ENCODE measurements at places on chromosomes 16 and 17. TPM values are rescaled to one million over a fixed set of nuclear protein-coding genes. Genes with fewer than 3 reads are reported as not detected.
A peak's percentile ranks its signal among the peaks of the same experiment; 100 is the strongest.

DNA sequence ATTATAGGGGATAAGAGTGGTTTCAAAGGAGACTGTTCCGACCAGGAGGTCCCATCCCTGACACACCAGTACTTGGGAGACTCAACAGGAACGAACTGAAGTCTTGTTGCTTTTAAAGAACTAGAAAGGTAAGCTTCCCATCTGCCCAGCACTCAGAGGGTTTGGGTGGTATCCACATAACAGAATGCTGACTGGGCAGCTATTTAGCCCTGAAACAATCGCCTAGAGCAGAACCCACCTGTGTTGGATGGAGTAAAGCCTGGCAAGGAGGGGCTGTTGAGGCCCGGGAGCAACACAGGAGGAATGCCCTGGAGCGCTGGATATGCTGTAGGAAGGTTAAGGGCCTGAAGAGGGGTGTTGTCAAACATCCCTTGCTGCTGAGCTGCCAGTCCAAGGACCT is 254.9 kb downstream of the ZFHX3 start:
- peaks cover 27% of the 10 kb centered on the region for H3K36me3 ChIP-seq
- no peaks in the 10 kb centered on the region for H3K4me1 ChIP-seq
- H3K4me3 ChIP-seq, result no peak overlapping the region
- H3K27ac ChIP-seq, result no peak overlapping the region
- H3K27me3 ChIP-seq, result no peaks in the 10 kb centered on the region
- no peak for DNase-seq

GRCh38 chr16:24852281-24852721 is 6.5 kb downstream of the SLC5A11 start:
- H3K27me3 ChIP-seq, result no peaks in the 10 kb centered on the region
- H3K4me1 ChIP-seq, result peaks cover 22% of the 10 kb centered on the region
- no peak overlapping the region for H3K27ac ChIP-seq
- no peak for DNase-seq
- H3K4me3 ChIP-seq, result no peak overlapping the region

GRCh38 chr17:71709946-71710345 is 410.9 kb upstream of the SOX9 start:
- no peaks in the 10 kb centered on the region for H3K27me3 ChIP-seq
- no peak overlapping the region for H3K4me3 ChIP-seq
- no peaks in the 10 kb centered on the region for H3K36me3 ChIP-seq
- no peaks in the 10 kb centered on the region for H3K4me1 ChIP-seq
- no peak overlapping the region for H3K27ac ChIP-seq

- DNase-seq, result no peak
- H3K36me3 ChIP-seq, result no peaks in the 10 kb centered on the region
These were observed 27.9 kb downstream of the MINK1 start for GRCh38 chr17:4861052-4861451.

DNA sequence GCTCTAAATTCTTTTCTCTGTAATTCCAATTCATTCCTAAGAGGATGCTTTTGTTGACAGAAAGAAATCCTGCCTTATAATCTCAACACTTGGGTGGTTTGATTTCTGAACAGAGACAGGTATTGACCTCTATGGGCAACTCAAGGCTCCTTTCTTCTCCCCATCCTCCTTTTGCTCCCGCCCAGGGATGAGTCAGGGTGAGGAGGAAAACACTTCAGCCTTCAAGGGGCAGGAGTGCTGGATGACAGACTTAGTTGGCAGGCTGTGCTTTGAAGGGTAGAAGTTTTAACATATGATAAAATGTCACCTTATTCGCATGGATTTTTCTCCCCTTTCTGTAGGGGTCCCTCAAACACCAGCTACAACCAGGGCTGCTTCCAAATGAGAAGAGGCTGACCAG is 16.7 kb upstream of the TOM1L1 start:
- H3K27ac ChIP-seq, result no peak overlapping the region
- no peaks in the 10 kb centered on the region for H3K27me3 ChIP-seq
- DNase-seq, result no peak
- H3K4me3 ChIP-seq, result no peak overlapping the region

- no peaks in the 10 kb centered on the region for H3K27me3 ChIP-seq
- H3K27ac ChIP-seq, result peak overlapping the region; percentile 53
- no peak for DNase-seq
These were observed 3.0 kb upstream of the BCAR1 start for GRCh38 chr16:75254359-75254837.

GRCh38 chr17:13160296-13160695 is 142.5 kb upstream of the ELAC2 start:
- no peak overlapping the region for H3K27ac ChIP-seq
- H3K36me3 ChIP-seq, result no peaks in the 10 kb centered on the region
- no peak overlapping the region for H3K4me3 ChIP-seq
- no peak for DNase-seq
- no peaks in the 10 kb centered on the region for H3K4me1 ChIP-seq

DNA sequence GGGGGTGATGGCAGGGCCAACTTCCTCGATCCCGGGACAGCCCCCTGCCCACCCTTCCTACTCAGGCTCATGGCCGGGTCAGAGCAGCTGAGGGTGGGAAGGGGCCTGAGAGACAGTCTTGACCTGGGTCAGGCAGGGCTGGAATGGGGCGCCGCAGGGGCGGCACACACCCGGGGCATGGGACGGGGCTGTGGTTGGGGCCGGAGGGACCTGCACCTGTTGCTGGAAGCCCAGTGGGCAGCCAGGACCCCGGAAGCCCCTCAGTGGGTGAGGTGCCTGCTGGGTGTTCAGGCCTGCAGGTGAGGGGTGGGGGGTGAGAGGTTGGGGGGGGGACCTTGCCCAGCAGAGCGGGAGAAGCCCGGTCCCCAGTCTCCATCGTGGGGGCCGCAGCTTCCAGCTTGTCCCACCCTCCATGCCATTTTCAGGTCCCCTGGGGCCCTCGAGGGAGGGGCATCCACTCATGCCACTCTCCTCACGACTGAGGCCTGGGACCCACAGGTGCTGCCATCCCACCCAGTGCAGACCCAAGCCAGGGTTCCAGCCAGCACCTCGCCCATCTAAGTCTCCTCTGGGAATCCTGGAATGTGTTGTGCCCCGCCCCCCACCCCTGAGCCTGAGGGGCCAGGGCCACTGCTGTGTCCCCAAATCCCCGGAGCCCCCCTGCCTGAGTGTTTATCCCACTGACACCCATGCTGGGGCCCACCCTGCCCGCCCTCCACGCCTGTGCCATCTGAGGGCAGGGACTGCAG is 43.4 kb upstream of the ACSF3 start:
- H3K4me1 ChIP-seq, result no peaks in the 10 kb centered on the region
- no peaks in the 10 kb centered on the region for H3K27me3 ChIP-seq
- no peak for DNase-seq
- no peak overlapping the region for H3K4me3 ChIP-seq
- H3K36me3 ChIP-seq, result no peaks in the 10 kb centered on the region

DNA sequence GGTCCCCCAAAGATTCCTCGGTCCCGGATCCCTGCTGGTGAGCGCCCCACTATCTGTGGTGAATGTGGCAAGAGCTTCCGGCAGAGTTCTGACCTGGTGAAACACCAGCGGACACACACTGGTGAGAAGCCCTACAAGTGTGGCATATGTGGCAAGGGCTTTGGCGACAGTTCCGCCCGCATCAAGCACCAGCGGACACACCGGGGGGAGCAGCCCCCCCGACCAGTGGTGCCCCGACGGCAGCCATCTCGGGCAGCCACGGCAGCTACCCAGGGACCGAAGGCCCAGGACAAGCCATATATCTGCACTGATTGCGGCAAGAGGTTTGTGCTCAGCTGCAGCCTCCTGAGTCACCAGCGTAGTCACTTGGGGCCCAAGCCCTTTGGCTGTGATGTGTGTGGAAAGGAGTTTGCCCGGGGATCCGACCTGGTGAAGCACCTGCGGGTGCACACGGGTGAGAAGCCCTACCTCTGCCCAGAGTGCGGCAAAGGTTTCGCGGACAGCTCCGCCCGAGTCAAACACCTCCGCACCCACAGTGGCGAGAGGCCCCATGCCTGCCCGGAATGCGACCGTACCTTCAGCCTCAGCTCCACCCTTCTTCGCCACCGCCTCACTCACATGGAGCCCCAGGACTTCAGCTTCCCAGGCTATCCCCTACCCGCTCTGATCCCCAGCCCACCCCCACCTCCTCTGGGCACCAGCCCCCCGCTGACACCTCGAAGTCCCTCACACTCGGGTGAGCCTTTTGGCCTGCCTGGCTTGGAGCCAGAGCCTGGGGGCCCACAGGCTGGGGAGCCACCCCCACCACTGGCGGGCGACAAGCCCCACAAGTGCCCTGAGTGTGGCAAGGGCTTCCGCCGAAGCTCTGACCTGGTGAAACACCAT is 2.8 kb downstream of the ZNF48 start:
- H3K27ac ChIP-seq, result no peak overlapping the region
- H3K27me3 ChIP-seq, result no peaks in the 10 kb centered on the region
- H3K4me3 ChIP-seq, result no peak overlapping the region
- H3K36me3 ChIP-seq, result peaks cover 15% of the 10 kb centered on the region
- no peak for DNase-seq

The SARM1 gene
- 37.6 TPM for total RNA-seq

The ARL4D gene
- not detected for total RNA-seq

The FBXW10 gene
- not detected for total RNA-seq

The SP6 gene
- 27.0 TPM for total RNA-seq
